ENCODE measurements at places on chromosomes 5 and 9.

DNA sequence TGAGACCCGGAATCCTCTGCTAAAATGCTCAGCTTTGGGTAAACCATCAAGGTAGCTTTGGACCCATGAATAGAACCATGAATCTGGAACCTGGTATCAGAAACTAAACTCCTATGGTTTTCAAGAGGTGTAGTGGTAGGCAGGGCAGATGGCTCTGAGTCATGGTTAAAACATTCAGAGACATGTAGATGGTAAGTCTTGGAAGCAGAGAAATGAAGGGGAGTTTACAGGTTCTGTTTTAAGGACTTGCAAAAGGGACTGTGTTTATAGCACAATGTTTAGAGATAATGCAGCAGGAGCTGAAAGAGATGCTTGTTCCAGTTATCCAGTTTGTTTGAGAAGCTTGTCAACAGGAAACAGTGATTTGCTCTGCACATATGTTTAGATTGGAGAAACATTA is 36.0 kb upstream of the FBN2 start:
- DNase-seq = no peak

GRCh38 chr5:171342362-171343111 is 33.5 kb downstream of the TLX3 start:
- peak; percentile 16 for DNase-seq

DNA sequence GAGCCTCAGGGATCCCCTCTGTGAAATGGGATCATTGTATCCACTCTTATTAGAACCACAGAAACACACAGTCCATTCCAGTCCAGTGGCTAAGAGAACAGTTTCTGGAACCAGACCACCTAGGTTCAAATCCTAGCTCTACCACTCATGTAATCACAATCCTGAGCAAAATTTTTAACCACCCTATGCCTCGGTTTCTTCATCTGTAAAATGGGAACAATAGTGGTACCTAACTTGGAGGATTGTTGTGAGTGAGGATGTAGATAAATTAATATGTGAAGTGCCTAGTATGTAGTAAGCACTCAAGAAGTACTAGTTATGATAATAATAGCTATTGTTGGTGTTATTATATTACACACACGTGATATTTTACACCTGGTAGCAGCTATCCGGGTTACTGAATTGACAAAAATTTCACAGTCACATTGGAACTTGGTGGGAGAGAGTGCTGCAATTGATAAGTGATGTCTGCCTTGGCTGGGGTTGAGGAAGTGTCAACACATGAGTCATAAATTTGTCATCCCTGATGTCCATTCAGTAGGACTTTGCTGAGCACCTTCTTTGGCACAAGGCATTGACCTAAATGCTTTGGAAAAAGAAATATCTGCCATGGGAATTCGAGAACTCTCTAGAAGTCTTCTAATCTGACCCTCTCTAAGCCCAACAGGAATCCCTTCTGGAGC is 68.4 kb downstream of the COL27A1 start:
- no peak for DNase-seq

DNA sequence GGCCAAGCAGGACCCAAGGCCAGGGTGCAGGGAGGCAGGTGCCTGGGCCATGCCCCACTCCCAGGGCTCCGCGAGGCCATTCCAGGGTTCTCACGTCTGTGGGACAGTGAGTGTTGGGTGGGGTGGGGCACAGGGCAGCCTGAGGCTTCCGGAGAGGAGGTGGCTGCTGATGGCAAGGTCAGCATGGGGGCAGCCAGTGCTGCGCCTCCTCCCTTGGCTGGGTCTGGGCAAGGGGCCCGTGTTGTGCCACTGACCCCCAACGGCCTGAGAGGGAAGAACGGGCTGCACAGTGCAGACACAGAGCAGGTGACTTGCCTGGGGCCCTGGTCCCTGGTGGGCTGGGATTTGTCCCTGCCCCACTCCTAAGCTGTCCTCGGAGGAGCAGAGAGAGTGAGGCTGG is 82.1 kb downstream of the RXRA start:
- DNase-seq = no peak

DNA sequence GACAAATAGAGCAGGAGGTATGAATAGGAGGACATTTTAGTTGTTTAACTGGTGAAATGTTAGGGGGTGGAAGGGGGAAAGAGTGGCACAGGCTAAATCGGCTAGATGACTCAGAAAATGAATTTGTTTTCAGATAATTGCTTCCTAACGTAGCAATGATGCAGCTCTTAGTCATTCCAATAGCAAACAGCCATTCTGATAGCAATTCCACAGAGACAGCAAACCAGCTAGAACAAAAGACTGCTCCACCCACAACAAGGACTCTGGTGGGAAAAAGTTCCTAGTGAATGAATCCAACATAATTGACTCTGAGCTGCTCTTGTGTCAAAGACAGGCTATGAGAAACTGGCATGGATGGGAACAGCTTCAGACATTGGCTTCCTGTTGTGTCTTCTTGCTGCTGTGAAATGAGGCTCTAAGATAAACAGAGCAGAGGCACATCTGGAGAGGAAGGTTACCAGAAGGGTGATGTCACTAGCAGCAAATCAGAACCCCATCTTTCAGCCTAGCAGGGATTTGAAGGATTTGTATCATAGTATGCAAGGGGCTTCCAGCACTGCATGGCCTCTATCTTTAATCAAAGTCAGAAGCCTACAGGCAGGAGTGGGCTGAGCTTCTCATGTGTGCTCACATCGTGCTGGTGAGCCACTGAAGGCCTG is 28.1 kb upstream of the F2RL1 start:
- DNase-seq = no peak

GRCh38 chr5:143147902-143148301 is 255.6 kb downstream of the NR3C1 start:
- DNase-seq = no peak

DNA sequence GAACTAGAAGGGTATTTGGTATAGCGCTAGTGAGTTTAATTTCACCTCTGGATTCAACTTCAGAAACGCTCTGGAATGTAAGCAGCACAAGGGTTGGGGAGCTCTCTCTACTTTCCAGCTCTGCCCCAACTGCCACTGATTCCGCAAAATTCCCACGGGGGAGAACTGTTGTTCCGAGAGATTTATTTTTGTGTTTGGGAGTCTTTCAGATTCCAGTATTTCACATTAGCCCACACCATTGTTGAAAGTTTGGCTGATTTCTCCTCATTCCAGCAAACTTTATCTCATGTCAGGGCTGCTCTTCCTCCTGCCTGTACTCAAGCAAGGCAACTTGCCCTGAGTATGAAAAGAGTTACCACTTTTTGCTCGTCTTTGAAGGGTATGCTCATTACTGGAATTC is 198.5 kb upstream of the EGFLAM start:
- DNase-seq = no peak

GRCh38 chr9:17777465-17777864 is 198.6 kb downstream of the SH3GL2 start:
- no peak for DNase-seq

DNA sequence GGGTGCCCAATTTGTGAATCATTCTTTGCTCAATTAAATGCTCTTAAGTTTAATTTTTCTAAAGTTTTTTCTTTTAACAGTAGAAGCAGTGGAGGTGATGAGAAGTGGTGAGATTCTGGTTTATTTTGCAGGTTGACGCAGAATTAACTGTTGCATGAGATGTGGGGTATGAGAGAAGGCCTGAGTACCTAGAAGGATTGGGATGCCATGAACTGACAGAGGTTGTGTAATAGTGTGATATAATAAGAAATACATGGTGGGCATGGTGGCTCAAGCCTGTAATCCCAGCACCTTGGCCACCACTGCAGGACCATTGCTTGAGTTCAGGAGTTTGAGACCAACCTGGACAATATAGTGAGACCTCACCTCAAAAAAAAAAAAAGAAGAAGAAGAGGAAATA is 8.4 kb upstream of the SH3TC2 start:
- no peak for DNase-seq

GRCh38 chr5:107436201-107436600 is 234.5 kb downstream of the EFNA5 start:
- no peak for DNase-seq

GRCh38 chr9:116193636-116194035 is 40.0 kb downstream of the PAPPA start:
- DNase-seq = no peak

DNA sequence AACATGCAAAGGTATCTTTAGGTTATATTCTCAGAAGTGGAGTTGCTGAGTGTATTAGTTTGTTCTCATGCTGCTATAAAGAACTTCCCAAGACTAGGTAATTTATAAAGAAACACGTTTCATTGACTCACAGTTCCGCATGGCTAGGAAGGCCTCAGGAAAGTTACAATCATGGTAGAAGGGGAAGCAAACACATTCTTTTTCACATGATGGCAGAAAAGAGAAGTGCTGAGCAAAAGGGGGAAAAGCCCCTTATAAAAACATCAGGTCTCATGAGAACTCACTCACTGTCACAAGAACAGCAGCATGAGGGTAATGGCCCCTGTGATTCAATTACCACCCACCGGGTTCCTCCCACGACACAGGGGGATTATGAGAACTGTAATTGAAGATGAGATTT is 163.6 kb upstream of the PRLR start:
- DNase-seq = no peak

DNA sequence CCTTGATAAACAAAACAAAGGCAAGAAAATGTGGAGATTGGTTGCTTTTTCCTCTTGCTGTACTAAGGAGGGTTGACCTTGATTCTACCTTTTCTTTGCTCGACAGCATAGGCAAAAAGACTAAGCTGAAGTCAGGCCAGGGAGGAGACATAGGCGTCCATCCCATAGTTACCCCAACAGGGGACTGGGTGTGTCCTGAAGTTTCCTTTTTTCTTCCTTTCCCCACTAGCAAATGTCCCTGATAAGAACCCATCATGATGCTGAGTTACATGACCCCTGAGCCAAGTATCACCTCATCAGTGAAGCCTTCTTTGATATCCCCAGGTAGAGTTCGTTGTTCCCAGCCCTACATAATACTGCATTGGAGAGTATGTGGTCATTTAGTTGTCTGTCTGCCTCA is 9.9 kb upstream of the SHROOM1 start:
- DNase-seq = no peak

- no peak for DNase-seq
These were observed 163.8 kb downstream of the SYK start for GRCh38 chr9:90965226-90966030.

DNA sequence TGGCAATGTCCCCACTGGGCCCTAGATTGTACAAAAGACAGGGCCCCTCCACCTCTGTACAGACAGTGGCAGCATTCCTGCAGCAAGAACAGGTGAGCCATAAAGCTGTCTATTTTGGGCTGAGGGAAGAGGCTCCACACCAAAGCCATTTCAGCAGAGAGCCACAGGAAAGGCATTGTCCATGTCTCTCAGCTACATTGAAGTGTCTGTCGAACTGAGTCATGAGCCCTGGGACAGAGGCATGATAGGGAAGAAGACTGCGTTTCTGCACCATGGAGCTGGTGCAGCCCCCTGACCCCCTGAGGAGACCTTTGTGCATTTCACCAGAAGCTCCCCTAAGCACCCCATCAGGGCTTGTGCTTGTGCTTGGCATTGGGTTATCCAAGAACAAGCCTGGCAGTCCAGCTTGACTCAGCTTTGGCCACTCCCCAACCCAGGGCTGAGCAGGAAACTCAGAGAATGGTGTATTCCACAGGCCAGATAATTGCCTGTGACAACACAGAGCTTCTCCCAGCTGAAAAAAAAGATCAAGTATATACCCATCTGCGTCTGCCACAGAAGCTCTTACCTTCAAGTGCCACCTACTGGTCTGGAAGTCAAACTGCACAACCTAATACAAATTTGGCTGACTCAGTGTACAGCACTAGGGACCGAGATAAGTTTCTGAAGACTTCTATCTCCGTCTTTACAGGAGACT is 5.9 kb upstream of the FRMD3 start:
- DNase-seq = no peak

GRCh38 chr5:34717426-34718327 is 61.5 kb downstream of the RAI14 start:
- no peak for DNase-seq

- no peak for DNase-seq
These were observed 12.8 kb downstream of the OLFM1 start for GRCh38 chr9:135100241-135100681.

DNA sequence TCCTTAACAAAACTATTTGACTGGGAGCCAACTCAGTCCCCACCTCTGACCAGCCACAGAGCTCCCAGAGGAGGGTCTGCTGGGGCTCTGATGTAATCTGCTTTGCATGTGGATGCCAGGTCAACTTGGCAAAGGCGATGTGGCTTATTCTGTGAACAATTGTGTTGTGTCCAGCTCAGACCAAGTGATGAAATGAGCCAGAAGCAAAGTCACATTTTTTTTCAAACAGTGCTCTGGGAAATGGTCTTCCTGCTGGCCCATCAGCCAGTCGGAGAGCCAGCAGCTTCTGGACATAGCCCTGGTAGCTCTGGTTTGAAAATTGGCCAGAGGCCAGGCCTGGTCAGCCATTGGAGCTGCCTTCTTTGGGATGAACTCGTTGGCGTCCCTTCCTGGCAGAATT is 86.5 kb downstream of the ANGPTL2 start:
- no peak for DNase-seq

GRCh38 chr9:14209399-14210345 is 104.3 kb downstream of the NFIB start:
- DNase-seq = no peak

DNA sequence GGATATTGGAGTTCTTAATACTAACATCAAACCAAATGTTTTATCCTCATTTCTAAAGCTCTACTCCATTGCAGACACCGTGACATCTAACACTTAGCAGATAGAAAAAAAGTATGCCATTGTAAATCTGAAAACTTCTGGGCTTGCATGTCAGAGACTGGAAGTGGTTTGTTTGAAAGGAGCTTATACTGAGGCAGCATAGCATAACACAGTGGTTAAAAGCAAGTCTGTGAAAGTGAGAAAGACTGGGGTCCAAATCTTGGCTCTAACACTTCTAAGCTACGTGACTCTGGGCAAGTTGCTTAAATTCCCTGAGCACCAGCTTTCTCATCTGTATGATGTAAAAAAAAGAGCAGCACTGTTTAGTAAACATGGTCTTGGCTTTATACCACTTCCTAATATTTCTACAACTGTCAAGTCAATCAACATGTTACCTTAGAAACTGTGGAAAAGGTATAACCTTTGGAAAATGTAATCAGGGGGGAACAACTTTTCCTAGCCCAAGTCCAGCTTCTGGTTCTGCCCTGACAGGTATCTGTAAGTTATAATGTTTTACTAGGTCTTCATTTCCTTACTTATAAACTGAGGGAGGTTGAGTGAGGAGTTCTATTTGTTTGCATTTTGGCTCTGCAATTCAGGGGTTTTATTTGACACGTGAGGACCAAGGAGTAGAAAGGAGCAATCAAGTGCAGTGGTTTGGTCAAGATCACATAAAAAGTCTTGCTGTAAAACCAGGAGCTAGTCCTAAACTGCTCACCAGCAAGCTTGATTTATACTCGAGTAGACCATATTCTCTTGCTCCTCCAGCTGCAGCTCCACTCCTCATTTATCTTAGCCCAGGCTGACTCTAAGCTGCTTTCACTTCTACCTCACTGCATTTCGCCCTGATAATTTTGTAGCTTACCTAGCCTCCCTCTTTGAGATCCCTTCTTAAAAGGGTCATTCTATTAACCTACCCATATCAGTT is 541.0 kb downstream of the RAB3C start:
- DNase-seq = no peak

- no peak for DNase-seq
These were observed 1.8 kb upstream of the PPARGC1B start for GRCh38 chr5:149728303-149728702.

- no peak for DNase-seq
These were observed 61.4 kb downstream of the C9orf50 start for GRCh38 chr9:129559506-129559881.

- no peak for DNase-seq
These were observed 577.2 kb downstream of the MTRR start for GRCh38 chr5:8446179-8446578.
